ENCODE measurements at places on chromosomes 6 and 20.

DNA sequence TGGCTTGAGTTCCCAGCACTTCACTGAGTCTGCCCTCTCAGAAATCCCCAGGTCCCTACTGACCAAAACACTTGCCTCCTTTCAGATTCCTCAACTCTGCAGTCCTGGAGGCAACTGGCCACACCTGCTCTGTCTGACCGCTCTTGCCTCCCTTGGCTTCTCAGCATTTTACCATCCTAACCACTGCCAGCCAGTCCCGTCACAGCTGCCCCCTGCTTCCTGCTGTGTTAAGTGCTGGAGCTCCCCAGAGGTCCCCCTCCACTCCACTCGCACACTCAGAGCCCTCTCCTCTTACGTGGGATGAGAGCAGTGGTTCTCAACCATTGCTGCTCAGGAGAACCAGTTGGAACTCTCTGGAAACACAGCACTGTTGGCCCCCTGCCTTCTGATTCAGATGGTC is 20.5 kb downstream of the ADAT2 start:
- no peak for DNase-seq

DNA sequence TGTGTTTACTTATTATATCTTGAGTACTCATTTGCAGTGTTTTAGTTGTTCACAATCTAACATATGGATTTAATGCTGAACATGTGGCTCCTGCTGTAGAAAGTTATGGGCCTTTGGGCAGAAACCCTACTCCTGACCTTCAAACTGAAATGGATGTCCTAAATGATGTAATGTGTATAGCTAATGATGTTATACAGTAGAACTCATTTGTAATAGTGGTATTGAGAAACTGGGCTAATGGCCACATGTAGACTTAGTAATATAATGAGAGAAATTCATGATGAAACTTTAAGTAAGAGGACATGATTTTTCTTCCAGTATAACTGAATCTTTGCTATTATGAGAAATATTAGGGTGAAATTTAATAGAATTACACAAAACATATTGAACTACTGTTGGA is 121.3 kb upstream of the PTPRK start:
- no peak for DNase-seq

DNA sequence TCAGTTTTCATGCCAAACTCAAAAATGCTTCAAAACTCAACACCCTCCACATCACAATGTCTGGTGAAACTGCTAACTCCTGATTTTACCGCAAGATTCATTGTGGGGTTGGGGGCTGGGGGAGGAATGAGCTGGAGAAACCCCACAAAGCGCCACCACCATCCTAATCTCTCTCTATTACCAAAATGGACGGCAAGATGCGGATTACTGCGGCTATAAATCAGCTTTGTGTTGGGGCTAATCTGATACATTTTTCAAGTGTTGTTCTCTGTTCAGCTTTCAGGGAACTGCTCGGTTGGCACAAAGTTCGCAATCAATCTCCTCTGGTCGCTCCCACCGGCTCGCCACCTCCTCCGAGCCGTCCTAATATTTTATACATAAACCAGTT is 83.7 kb downstream of the TMEM242 start:
- no peak for DNase-seq

GRCh38 chr6:161186173-161186769 is 87.6 kb downstream of the AGPAT4 start:
- no peak for DNase-seq

- no peak for DNase-seq
Observed at GRCh38 chr6:73943411-73943810, 247.4 kb downstream of the CD109 start.

GRCh38 chr6:77425671-77426070 is 37.6 kb downstream of the HTR1B start:
- DNase-seq, result no peak

- DNase-seq, result no peak
Observed at GRCh38 chr6:111625099-111625416, 19.4 kb upstream of the TRAF3IP2 start.

DNA sequence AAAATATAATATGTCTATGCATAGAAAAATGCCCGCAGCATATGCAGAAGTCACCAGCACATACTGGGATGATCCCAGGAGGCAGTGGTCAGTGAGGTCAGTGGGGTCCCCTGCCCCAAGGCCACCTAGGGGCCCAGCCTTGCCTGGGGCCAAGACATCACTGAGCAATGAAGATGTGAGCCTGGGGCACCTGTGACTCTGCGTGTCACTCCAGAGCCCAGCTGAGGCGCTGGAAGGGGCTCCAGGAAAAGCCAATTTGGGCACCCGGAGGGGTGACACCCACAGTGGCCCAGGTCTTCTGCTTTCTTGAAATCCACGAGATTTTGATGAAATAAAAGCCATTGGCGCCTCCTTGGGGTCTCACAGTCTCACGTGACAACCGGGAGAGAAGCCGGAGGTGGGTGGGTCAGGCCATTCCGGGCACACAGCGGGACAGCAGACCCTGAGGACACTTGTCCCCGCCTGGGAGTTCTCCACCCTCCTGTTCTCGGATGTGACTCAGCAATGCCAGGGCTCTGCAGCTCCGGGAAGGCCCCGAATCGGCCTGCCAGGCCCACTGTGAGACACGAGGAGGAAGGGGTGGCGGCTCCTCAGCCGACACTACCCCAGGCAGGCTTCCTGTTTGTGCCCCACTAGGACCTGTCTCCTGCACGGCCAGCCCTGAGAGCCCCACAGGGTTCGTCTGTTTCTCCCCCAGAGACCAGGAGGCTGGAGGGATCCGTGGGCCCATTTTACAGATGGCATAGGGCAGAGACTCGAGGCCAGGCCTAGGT is 24.4 kb upstream of the SLCO4A1 start:
- DNase-seq, result peak; percentile 63

- DNase-seq, result peak; percentile 67
Observed at GRCh38 chr20:53643031-53643832, 49.6 kb upstream of the ZNF217 start.

- DNase-seq, result peak; percentile 16
Observed at GRCh38 chr20:3250091-3250504, 11.1 kb upstream of the SLC4A11 start.

DNA sequence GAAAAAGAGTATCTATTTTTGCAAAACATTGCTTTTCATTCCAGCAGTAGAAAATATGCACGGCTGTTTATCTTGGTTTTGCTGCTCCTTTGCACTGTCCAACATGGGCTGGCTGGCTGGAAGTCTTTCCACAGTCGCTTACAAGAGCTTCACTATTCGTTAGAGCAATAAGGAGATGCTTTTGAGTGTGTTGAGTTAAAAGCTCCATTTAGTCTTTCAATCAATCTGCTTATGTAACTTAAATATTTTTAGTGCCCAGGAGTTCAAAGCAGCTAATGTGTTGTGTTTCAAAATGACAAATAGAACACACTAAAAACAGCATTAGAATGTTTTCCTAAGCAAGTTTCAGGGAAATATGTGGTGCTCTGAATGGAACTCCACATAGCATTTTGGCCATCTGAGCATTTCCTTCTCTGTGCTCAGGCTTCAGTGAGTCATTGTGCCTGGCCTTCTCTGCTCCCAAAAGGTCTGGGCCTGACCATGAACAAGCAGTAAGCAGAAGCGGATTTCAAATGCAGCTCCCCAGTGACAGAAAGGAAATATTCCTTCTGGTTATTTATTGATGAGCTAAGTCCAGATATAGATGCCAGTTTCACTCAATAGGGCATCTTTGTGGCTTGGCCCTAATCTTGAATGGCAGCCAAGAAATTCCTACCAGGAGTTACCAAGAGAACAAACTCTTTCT is 580.3 kb downstream of the TENT5A start:
- no peak for DNase-seq

DNA sequence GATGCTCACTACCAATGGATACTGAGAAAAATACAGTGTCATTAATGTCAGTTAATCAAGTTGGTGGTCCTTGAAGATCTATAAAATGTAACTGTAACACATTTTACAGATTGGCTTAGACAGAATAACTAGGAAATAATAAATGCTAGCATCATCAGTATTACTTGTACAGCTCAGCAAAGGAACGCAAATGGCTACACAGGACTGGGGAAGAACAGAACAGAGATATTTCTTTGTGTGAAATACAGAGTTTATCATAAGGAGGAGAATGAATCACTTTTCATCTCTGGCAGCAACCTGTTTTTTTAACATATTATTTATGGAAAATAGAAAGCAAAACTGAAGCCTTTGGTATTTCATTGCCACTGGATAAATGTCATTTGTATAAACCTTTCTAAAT is 8.2 kb upstream of the QKI start:
- no peak for DNase-seq

Measured in NAMALWA (cell line).